ENCODE measurements at places on chromosomes 3 and 15.

GRCh38 chr15:25689592-25689991, 173.5 kb downstream of the ATP10A start:
- DNase-seq, result no peak

DNA sequence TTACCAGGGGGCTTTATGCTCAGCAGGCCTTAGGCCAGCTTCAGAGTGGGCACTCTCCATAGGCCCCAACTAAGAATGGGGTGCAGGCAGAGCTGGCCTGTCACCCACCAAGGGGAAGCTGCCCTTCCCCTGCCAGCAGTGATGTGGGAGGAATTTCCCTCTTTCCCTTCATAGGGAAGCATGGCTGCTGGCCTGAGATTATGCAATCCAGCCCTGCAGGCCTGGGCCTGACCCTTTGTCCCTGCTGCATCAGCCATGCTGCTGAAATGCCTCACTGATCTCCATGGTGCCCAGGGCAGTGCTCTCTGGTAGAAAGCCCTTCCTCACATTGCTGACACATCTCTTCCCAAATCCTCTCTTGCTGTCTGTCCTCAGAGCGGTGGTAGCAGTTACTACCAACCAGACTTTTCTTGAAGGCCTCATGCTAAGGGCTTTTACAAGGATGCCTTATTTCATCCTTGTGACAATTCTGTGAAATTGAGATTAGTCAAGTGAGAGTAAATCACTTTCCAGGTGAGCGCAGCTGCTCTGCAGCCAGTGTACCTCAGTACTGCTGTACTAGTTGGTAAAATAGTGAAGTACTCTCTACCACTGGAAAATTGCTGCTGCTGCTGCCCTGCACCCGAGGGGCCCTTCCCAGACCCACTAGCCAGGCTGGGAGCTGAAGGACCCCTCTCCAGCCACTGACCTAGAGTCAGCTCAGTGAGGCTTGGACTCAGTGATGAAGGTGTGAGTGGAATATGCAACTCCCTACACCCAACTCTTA, 33.8 kb downstream of the MRAS start:
- no peak for DNase-seq

DNA sequence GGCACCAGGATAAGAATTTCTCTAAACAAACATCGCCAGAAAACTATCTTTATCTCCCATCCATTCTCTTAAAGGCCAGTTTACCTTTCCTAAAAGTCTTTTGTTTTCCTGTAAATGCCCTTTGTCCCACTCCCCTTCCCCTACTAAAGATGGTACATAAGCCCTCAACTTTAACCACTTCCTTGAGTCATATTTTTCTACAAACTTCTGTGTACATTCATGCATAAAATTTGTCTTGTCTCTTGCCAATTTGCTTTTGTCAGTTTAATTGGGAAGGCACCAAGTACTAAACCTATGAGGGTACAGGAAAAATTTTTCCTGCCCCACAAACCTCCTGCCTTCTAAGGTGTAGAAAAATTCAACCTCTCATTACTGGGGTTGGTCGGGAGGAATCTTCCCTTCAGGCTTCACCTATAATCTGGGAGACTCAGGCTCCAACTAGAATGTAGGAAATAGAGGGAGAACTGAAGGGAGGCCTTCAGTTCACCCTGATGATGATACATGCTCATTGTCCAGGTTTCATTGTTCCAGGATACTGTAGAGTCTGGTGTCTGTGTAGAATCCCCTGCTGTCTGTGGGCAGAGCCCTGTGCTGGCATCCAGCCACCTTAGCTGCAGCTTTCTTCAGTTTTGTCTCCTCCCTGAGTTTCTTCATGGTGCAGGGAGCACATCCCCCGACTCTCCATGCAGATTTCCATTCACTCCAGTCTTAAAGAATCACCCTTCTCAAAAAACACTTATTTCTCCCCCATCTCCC, 53.2 kb downstream of the CD200R1L start:
- no peak for DNase-seq

GRCh38 chr3:10348404-10348721, 27.5 kb upstream of the SEC13 start:
- DNase-seq, result no peak

GRCh38 chr3:53792866-53793265, 53.4 kb downstream of the CHDH start:
- DNase-seq, result no peak

GRCh38 chr3:13204177-13204581, 130.9 kb upstream of the IQSEC1 start:
- DNase-seq, result no peak

- DNase-seq, result no peak
Observed at GRCh38 chr15:90489944-90490343, 39.8 kb upstream of the CRTC3 start.

- DNase-seq, result no peak
Observed at GRCh38 chr15:29124581-29125381, 144.8 kb downstream of the NSMCE3 start.

GRCh38 chr15:101014921-101015841, 96.0 kb downstream of the LRRK1 start:
- peak; percentile 81 for DNase-seq

- no peak for DNase-seq
Observed at GRCh38 chr3:174438501-174439145, 420.5 kb upstream of the NAALADL2 start.

DNA sequence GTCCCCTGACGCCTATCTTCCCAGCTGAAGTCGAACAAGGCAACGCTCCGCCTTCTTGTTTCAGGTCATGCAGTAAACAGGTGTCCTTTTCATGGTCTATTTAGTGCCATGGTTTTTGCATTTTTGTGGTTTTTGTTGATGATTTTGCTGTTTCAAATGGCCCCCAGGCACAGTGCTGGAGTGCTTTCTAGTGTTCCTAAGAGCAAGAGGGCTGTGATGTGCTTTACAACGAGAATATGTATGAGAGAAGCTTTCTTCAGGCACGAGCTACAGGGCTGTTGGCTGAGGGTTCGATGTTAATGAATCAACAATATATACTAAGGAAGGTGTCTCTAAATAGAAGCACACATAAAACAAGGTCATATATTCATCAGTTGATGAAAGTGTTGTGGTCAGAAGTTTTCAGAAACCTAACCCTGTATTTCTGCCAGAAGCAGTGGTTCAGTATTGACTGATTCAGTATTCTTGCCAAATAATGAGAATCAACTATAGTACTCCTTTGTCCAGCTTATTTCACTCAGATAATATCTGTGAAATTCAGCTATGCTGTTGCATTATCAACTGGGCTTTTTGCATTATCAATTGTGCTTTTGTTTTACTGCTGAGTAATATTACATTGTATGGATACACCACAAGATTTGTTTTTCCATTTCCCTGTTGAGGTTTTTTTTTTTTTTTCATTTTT, 18.5 kb downstream of the LIMD1 start:
- DNase-seq, result no peak

- DNase-seq, result no peak
Observed at GRCh38 chr3:72390841-72391240, 457.4 kb downstream of the SHQ1 start.

DNA sequence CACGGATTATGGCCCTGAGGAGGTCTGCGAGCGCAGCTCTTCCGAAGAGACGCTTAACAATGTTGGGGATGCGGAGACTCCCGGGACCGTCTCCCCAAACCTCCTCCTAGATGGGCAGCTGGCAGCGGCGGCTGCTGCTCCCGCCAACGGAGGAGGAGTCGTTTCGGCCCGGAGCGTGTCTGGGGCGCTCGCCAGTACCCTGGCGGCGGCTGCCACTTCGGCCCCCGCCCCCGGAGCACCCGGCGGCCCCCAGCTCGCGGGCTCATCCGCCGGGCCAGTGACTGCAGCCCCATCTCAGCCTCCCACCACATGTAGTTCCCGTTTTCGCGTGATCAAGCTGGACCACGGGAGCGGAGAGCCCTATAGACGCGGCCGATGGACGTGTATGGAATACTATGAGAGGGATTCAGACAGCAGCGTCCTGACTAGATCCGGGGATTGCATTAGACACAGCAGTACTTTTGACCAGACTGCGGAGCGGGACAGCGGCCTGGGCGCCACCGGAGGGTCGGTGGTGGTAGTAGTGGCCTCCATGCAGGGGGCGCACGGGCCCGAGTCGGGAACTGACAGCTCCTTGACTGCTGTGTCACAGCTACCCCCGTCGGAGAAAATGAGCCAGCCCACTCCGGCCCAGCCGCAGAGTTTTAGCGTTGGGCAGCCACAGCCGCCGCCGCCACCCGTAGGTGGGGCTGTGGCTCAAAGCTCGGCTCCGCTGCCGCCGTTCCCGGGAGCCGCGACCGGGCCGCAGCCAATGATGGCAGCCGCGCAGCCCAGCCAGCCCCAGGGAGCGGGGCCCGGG, 1.6 kb downstream of the TSC22D2 start:
- DNase-seq, result peak; percentile 88

DNA sequence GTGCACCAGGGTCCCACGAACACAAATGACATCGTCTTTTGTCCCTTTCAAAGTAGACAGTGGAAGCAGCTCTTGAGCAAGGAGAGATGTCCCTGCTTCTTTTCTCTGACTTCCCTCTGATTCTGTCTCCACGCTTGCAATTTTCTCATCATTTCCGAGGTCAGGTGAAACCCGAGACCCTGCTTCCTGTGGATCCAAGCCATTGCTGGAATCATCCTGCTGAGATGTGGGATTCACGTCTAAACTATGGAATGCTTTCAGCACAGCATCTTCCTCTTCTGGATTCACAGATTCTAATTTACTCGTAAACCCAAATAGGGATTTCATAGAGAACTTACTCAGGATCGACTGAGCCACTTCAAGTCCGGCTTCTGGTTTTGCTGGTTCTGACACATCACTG, 127.1 kb downstream of the FMN1 start:
- no peak for DNase-seq

DNA sequence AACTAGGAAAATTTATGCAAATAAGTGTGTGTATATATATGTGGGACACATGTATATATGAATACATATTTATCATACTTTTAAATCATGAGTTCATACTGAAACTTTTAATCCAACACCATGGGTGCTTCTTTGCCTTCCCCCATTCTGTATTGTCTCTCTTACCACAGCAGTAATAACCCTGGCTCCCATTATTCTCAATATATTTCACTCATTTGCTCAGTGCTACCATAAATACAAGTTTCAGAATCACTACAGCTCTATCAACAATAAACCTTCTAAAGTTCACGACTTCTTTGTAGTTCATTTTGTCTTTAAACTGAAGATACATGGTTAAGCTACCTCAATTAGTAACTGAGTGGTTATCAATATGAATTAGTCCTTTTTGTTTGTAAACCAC, 82.2 kb downstream of the PCCB start:
- no peak for DNase-seq

- DNase-seq, result no peak
Observed at GRCh38 chr15:72369964-72370363, 5.8 kb downstream of the HEXA start.

DNA sequence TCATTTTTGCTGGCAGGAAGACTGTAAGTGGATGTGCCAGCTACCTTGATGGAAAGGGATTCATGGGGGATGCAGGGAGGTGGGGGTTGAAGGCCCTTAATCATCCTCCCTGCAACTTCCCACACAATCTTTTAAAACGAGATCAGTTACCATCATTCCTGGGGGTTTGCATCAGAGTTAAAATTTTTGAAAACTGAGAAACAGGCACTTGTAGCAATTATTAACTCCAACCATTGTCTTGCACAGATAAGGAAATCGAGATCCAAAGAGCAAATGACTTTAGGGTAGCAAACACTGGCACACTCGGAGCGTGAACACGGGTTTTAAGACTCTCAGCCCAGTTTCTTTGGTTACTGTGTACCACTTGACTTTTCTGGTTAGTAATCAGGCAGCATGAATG, 41.9 kb downstream of the GPD1L start:
- DNase-seq, result no peak

DNA sequence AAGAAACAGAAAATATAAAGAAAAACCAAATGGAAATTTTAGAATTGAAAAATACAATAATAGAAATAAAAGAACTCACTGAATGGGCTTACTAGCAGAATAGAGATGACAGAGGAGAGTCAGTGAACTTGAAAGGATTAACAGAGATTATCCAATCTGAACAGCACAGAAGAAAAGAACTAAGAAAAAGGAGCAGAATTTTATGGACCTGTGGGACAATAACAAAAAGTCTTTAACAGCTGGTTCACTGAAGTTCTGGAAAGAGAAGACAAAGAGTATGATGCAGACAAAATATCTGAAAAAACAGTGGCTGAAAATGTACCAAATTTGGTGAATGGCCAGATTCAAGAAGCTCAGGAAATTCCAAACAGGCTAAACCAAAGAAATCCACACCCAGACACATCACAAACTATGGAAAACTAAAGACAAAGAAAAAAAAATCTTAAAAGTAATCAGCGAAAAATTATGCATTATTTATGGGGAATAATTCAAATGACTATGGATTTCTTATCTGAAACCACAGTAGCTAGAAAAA, 9.7 kb upstream of the GNB5 start:
- DNase-seq, result no peak

- DNase-seq, result no peak
Observed at GRCh38 chr3:75232216-75232615, 431.9 kb upstream of the FRG2C start.

- DNase-seq, result no peak
Observed at GRCh38 chr3:58391156-58391865, 42.3 kb downstream of the PDHB start.

- no peak for DNase-seq
Observed at GRCh38 chr15:100112636-100113305, 229.0 kb downstream of the ADAMTS17 start.

GRCh38 chr3:144482876-144483275, 511.3 kb downstream of the DIPK2A start:
- no peak for DNase-seq

GRCh38 chr3:15284121-15284889, 48.1 kb downstream of the SH3BP5 start:
- DNase-seq, result no peak

- no peak for DNase-seq
Observed at GRCh38 chr3:49025005-49025792, 3.3 kb downstream of the NDUFAF3 start.

DNA sequence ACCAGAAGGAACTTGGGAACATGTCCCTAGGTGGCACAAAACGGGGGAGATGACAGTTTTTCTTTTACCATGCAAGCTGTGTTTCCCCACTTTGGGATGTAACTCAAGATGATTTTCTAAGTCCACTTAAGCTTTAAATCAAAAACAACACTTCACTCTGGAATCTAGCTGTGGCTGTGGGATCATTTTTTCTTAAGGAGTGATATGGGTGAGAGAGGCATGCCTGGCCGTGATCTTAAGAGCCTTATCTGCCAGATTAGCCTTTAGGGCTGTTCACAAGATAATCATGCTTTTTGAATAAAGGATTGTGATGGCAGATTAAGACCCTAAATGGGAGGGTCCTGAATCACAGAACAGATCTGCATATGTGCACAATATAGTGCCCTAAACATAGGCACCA, 384.8 kb upstream of the SEMA6D start:
- DNase-seq, result no peak

- no peak for DNase-seq
Observed at GRCh38 chr15:101232677-101233076, 19.2 kb downstream of the CHSY1 start.

- DNase-seq, result no peak
Observed at GRCh38 chr3:104032283-104032682, 1334.4 kb upstream of the ALCAM start.

- DNase-seq, result no peak
Observed at GRCh38 chr15:69148465-69148864, 12.0 kb upstream of the GLCE start.
